Transverse colon (tissue), 4 donors: ENCODE measurements at places on chromosomes 1 and 21.

DNA sequence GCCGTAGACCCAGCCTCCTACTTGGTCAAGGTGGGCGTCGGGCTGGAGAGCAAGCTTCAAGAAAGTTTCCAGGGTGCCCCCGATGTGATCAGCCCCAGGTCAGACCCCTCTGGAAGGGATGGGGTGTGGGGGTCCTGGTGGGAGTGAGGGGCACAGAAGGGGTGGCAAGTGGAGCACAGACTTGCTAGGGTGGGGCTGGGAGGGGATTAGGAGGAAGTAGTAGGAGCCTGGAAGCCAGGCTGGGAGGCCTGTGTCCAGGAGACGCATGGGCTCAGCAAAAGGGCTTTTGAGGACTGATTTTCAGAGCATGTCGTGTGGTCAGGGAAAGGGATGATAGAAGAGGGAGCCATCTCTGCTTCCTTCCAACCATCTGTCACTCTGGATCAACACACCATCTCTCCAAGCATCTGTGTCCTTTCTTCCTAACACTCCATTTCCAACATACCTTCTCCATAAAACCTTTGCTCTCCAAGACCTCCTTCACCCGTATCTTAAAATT, 8.5 kb downstream of the TRIM46 start:
- H3K27me3 ChIP-seq, result no peaks in the 10 kb centered on the region
- no peaks in the 10 kb centered on the region for H3K36me3 ChIP-seq
- H3K4me1 ChIP-seq, result peaks cover 9% of the 10 kb centered on the region
- no peak overlapping the region for H3K4me3 ChIP-seq

DNA sequence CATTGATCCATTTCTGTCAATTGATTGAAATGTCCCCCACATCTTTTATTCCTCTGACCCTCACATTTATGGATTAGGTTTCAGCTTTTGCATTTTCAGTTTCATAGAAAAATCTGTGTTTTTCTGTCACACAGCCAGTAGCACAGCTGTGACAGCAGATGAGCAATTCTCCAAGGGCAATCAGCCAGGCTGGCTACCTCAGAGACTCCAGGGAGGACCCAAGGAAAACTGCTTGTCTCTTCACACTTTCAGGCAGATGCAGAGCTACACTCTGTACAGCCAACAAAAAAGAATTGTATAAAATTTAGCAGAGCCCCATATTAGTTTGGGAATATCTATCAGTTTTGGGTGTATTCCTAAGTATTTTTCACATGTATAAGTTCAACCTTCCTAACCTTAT, 257.2 kb downstream of the LRRC7 start:
- H3K36me3 ChIP-seq, result no peaks in the 10 kb centered on the region
- no peak overlapping the region for H3K4me3 ChIP-seq
- H3K27me3 ChIP-seq, result no peaks in the 10 kb centered on the region
- H3K4me1 ChIP-seq, result no peaks in the 10 kb centered on the region
- no peak for DNase-seq

DNA sequence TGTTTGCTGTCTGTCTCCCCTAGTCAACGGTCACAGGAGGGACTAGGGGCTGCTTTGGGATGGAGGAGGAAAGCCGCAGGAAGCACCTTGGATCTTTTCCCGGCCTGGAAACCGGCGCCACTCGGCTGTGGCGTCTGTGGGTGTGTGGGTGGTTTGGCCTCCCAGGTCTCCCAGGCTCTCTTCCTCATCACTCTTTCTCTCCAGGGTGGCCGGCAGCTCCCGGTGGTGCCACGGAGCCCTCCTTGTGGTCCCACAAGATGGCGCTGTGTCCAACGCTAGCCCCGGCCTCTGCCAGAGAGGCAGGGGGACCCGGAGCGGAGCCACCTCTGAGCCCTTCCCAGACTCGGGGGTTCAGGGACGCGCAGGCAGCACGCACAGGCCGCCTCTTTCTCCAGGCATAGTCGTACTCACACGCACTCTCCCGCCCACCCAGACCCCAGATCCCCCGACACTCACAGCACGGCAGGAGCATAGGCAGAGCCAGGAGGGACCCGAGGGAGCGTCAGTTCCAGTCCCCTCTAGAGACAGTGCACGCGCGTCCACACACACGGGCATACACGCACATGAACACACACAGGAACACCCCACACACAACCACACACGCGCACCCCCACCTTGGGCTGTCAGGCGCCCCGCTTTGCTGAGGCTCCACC, 31.2 kb downstream of the CDCP2 start:
- peak overlapping the region; percentile 10 for H3K4me3 ChIP-seq
- no peak overlapping the region for H3K27ac ChIP-seq
- peak; percentile 85 for DNase-seq

- no peaks in the 10 kb centered on the region for H3K4me1 ChIP-seq
- H3K36me3 ChIP-seq, result peaks cover 11% of the 10 kb centered on the region
- no peak overlapping the region for H3K27ac ChIP-seq
- DNase-seq, result no peak
- no peak overlapping the region for H3K4me3 ChIP-seq
Observed at GRCh38 chr1:156230473-156230837, 11.5 kb upstream of the BGLAP start.

DNA sequence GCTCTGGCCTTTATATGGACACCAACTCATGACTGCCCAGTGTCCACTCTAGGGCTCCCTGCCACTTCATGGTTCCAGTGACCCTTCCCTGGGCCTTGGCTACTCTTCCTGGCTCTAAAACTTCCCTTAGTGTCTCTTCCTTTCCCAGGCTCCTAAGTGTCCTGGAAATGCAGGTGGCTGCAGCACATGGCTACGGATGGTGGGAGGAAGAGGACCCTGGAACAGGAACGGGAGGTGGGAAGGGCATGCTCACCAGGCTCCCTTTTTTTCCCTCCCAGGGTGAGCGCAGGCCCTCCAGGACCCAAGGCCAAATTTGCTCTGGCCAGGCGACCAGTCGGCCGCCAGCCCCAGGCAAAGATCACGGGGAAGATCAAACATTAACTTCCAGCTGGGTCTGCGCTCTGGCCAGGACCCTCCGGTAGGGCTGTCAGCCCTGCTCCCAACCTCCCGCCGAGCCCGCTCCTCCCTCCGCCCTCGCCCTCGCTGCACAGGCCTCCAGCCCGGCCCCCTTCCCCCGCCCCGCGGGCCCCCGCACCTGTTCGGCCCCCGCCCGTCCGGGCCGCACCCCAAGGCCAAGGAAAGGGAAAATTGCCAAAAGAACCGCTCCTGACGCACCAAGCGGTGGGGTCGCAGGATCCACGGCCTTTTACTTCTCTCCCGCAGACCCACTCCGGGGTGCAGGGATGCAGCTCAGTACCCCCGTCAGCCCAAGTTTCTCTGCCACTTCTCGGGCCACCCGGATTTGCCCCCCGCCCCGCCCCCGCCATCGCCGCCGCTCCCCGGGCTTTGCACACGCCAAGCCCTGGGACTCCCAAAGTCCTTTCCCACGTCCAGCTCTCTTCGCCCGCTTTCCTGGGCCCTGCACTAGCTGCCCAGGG, 894 bp downstream of the TCEA3 start:
- peaks cover 39% of the 10 kb centered on the region for H3K4me1 ChIP-seq
- H3K27me3 ChIP-seq, result no peaks in the 10 kb centered on the region
- DNase-seq, result peak; percentile 88
- no peaks in the 10 kb centered on the region for H3K36me3 ChIP-seq
- peak overlapping the region; percentile 66 for H3K4me3 ChIP-seq

DNA sequence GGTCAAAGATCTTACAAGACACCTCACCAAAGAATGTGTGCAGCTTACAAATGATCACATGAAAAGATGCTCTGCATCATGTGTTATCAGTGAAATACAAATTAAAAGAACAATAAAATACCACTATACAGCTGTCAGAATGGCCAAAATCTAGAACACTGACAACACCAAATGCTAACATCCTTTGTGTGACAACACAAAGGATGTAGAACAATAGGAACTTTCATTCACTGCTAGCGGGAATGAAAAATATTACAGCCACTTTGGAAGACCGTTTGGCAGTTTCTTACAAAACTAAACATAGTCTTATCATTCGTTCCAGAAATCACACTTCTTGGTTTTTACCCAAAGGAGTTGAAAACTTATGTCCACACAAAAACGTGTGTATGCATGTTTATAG, 20.6 kb upstream of the SELP start:
- no peak overlapping the region for H3K27ac ChIP-seq
- no peaks in the 10 kb centered on the region for H3K27me3 ChIP-seq
- no peak for DNase-seq
- no peak overlapping the region for H3K4me3 ChIP-seq
- H3K36me3 ChIP-seq, result no peaks in the 10 kb centered on the region

GRCh38 chr1:207822124-207822601, 70.3 kb downstream of the CD46 start:
- DNase-seq, result peak; percentile 57
- no peaks in the 10 kb centered on the region for H3K27me3 ChIP-seq
- peak overlapping the region; percentile 46 for H3K4me3 ChIP-seq

DNA sequence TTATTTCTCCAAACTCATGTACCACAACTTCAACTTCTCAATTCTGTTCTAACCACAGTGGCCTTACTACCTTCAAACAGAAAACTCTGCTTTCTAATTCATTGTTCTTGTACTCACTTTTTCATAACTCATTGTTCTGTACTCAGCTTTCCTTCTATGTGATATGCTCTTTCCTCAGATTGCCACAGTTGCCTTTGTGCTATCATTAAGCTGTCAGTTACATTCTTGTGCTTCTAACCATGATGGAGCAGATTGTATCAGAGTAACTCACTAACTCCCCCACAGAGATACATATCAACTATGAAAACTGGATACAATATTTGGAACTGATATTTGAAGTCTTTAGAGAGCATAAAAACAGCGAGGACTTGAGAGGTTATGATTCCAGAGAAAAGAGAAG, 1213.7 kb downstream of the KCNT2 start:
- H3K4me1 ChIP-seq, result no peaks in the 10 kb centered on the region
- DNase-seq, result no peak
- no peak overlapping the region for H3K4me3 ChIP-seq

GRCh38 chr1:58436615-58437297, 109.8 kb downstream of the OMA1 start:
- no peaks in the 10 kb centered on the region for H3K36me3 ChIP-seq
- no peak for DNase-seq
- no peak overlapping the region for H3K27ac ChIP-seq
- no peak overlapping the region for H3K4me3 ChIP-seq
- H3K27me3 ChIP-seq, result no peaks in the 10 kb centered on the region
